ENCODE measurements at places on chromosomes 13 and 19.
A peak's percentile ranks its signal among the peaks of the same experiment; 100 is the strongest.

DNA sequence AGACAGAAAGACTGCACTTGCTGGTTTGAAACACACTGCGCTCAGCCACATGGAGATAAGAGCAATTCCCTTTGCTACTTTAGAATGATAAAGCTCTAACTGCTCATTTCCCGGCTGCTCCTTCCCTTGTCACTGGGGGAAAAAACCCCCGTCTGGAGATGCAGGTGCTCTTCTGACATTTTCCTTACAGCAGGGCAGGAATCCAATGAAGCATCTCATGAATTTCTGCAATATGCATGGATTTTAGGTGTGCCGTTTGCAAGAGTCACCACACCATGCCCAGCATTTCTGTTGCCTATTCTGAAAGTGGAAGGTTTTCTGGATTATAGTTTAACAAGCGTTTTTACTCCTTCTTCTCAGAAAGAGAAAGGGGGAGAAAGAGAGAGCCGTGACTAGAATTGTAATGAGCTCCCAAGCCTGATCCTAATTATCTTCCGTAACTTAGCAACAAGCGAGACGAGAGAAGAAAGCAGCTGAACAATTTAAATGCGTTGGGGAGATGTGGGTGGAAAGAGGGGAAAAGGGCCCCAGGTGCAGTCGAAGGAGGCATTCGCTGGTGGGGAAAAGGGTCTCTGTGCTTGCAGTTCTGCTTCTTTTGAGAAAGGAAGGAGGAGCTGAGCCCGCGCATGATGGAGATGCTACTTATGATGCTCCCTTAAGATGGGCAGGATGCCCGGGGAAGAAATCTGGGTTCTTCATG lies 76.6 kb upstream of the SPATA13 start:
- DNase-seq, result no peak

DNA sequence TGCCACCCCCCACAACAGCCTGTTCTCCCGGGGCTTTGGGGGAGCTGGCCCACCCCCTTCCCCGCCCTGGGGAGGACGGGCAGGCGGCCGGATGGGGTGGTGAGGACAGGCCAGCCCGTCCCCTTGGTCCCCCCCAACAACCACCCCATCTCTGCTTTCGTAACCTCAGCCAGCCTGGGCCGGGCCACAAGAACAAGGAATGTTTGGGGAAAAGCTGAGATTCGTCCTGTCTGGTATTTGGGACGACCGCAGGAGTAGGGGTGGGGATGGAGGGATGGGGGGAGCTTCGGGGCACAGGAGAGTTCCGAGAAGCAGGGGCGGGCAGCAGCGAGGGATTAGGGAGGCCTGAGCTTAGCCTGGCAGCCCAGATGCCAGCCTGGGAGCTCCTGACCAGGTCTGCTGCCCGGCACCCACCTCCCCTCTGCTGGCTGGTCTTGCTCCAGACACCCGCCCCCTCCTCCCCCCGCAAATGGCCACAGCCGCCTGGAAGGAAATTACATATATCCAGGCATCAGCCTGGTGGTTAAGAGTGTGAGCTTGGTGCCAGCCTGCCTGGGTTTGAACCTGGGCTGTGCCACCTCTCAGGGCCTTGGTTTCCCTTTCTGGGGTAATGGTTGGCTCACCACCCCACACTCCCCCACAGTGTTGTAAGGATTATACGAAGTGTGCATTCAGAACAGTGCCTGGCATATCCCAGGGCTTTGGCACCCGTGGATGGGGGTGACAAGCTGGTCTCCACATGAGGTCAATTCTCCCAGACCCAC lies at the start of gene PODNL1:
Gene PODNL1 (minus strand): TSS at position 117 of the 764 bp plus-strand sequence. CDS start 236 bp downstream, outside the sequence.
- DNase-seq, result no peak

DNA sequence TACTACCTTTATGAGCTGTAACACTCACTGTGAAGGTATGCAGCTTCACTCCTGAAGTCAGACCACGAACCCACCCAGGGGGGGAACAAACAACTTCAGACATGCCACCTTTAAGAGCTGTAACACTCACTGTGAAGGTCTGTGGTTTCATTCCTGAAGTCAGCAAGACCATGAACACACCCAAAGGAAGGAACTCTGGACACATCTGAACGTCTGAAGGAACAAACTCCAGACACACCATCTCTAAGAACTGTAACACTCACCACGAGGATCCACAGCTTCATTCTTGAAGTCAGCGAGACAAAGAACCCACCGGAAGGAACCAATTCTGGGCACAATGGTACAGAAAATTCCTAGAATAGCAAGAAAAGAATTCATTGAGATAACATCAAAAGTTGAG lies 1796.5 kb upstream of the MIR17HG start:
- no peak for DNase-seq

- DNase-seq, result peak; percentile 50
Observed at GRCh38 chr19:2081873-2082810, 14.0 kb downstream of the MOB3A start.

GRCh38 chr19:15583346-15583745 lies 31.7 kb upstream of the CYP4F8 start:
- DNase-seq, result no peak

- DNase-seq, result no peak
Observed at GRCh38 chr13:39451301-39451700, 151.7 kb downstream of the LHFPL6 start.

DNA sequence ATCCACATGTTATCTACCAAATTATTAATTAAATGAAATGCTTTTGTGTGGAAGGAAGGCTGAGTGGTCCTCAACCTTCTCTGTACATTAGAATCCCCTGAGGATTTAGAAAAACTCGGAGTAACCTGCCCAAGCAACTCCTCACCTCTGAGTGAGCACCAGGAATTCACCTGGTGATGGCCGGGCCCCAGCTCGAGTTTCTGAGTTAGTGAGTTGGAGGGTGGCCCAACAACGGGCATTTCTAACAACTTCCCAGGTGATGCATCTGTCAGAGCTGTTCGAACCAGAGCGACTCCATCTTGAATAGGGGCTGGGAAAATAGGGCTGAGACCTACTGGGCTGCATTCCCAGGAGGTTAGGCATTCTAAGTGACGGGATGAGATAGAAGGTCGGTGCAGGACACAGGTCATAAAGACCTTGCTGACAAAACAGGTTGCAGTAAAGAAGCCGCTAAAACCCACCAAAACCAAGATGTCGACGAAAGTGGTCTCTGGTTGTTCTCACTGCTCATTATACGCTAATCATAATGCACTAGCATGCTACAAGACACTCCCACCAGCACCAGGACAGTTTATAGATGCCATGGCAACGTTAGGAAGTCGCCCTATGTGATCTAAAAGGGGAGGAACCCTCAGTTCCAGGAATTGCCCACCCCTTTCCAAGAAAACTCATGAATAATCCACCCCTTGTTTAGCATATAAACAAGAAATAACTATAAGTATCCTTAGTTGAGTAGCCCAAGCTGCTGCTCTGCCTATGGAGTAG lies 44.2 kb upstream of the SHISA2 start:
- DNase-seq, result no peak

- DNase-seq, result no peak
Observed at GRCh38 chr13:95652821-95653220, 8.3 kb upstream of the DZIP1 start.
